D721Med (cell line): ENCODE measurements at places on chromosomes 1 and 21.

GRCh38 chr1:110597966-110598365 lies 8.2 kb downstream of the KCNA2 start:
- DNase-seq = no peak

DNA sequence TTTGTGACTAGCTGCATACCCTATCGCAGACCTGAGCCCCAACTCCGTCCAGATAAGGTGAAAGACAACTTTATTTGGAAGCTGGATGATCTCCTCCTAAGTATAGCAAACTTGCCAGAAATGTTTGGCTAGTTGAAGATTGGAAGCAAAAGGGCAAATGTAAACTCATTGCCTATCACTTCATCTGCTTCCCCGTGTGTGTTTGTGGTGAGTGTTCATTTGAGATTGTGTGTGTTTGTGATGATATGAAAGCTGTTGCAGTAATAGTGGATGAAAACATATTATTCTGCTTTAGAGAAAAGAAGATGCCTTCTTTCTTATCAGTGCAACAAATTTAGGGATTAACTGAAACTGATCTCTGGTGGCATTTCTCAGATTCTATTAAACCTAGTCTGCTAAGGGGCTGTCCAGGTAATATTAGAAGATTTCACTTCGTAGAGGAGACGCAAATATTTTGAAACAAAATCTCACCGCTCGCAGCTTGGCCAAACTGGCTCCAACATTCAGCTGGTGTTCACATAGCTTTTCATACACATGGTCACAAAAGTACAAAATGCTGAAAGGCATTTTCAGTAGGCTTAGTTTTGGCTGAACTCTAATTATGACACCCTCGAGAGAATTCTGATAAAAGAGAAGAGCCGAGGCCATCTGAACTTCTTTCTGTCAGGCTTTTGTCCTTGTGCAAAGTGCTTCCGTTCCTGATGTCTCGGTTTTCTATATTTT lies 1.1 kb downstream of the TBX19 start:
- DNase-seq = no peak

DNA sequence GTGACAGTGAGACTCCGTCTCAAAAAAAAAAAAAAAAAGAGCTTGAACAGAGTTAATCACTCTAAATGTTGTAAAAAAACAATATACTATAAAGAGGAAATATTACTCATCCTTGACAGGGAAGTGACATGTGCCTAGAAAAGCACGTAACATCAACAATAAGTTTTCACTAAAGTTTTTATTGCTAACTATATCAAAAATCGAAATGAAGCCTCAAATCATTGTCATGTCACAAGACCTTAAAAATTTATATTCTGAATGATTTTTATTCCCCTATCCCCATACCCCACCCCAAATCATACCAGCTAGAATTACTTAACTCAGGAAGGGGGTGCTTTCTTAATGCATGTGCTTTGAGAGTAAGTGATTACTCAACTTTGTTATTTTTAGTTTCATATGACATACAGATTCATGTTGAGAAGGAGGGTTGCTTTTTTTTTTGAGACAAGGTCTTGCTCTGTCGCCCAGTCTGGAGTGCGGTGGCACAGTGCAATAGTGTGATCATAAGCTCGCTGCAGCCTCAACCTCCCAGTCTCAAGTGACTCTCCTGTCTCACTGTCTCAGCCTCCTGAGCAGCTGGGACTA lies 53.6 kb upstream of the MUTYH start:
- no peak for DNase-seq

DNA sequence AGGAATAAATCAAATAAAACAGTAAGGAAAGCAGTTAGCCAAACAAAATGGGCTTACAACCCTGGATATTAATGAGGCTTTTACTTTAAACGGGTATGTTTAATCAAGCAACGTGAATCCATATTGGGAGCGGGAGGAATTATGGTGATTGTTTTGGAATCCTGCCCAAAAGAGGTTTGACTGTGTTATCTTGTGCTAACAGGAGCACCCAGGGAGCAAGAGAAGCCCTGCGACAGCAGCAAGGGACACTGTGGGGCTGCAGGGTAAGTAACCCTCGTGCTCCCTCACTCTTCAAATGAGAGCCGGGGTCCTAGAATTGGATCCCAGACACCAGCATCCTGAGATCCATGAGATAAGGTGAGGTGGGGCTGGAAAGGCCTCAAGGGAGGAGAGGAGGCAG lies 72.6 kb upstream of the PGBD5 start:
- no peak for DNase-seq

DNA sequence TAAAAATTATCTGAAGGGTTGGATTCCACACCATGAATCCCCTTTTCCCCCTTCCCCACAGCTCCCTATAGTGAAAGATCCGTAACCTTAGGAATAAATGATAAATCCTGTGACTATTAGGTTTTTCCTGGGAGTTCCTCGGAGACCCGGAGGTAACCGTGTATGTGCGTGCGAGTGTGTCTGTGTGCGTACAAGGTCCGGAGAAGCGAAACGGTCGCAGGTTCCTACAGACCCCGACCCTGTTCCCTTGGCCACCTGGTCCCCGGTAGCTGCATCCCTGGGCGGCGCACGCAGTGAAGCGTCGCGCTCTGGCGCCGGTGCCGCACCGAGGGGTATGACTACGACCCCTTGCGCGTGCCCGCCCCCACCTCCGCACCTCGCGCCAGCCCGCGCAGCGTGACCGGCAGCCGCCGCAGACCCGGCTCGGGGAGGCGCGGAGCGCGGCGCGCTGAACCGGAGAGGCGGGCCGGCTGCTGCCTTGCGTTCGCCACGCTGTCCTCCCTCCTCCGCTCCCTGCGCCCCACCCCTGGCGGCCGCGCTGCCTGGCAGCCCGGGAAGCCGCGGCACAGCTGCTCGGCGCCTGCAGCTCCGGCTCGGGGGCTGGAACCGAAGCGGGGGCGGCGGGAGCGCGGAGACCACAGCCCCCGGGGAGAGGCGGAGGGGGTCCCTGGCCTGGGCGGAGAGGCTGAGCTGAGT lies at the start of gene AK5:
AK5 (plus strand) TSS at position 529 of the 696 bp plus-strand sequence. CDS start 295 bp downstream, outside the sequence.
- DNase-seq = peak; percentile 40

- no peak for DNase-seq
These were observed 13.4 kb upstream of the KIF1B start for GRCh38 chr1:10196976-10197375.

- no peak for DNase-seq
These were observed 97.1 kb upstream of the TLR5 start for GRCh38 chr1:223240122-223240521.

- DNase-seq = no peak
These were observed 32.1 kb downstream of the CD244 start for GRCh38 chr1:160830321-160831153.

GRCh38 chr1:17970757-17971156 lies 136.8 kb upstream of the IGSF21 start:
- DNase-seq = no peak

GRCh38 chr1:106393046-106393445 lies 663.4 kb upstream of the PRMT6 start:
- DNase-seq = no peak

DNA sequence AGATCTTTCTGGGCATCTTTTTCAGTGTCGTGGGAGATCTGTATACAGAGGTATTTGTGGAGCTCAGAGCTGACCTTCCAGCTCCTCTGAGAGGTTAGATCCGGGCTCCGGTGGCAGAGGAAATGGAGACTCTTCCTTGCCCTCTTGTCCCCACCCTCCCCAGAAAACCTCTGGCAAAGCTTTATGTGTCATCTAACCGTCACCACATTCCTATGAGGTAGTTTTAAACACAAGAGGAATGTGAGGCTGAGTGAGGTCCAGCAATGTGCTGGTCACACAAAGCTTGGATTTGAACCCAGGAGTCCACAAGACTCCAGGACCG lies 1.2 kb downstream of the CD160 start:
- no peak for DNase-seq

DNA sequence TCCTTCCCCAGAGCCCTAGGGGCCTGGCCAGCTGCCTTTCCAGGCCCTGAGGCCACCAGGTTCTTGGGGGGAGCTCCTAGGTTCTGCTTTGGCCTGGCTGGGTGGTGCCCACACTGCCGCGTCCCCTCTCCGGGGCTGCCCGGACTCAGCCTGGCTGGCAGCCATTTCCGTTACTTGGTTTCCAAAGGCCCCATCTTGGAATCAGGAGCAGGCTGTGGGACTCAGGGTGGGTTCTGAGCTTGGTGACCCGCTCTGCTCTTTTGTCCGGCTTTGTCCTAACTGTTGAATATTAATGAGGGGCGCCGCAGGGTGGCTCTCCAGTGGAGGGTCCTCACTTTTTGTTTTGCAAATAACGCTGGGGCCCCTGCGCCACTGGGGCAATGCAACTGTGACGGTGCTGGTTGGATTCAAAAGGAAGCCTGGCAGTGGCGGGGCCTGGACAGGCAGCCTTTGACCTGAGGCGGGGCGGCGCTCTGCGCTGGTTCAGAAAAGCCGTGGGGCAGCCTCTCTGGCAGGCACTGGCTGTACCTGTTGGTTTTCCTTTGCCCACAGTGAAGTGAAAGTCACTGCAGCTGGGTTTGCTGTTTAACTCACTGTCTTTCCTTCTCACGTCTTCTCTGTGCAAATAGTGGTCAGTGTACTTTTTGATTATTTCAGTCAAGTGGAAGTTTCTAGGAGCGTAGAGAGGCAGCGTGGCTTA lies 20.2 kb downstream of the SKI start:
- no peak for DNase-seq
